Omental fat pad (tissue), 4 donors: ENCODE measurements at places on chromosomes 4 and X. TPM values are rescaled to one million over a fixed set of nuclear protein-coding genes. Genes with fewer than 3 reads are reported as not detected.

- no peak for DNase-seq
Measured at GRCh38 chrX:131840799-131841495, 182.2 kb upstream of the STK26 start.

- no peak for DNase-seq
Measured at GRCh38 chr4:77505275-77505957, 100.2 kb upstream of the CXCL13 start.

DNA sequence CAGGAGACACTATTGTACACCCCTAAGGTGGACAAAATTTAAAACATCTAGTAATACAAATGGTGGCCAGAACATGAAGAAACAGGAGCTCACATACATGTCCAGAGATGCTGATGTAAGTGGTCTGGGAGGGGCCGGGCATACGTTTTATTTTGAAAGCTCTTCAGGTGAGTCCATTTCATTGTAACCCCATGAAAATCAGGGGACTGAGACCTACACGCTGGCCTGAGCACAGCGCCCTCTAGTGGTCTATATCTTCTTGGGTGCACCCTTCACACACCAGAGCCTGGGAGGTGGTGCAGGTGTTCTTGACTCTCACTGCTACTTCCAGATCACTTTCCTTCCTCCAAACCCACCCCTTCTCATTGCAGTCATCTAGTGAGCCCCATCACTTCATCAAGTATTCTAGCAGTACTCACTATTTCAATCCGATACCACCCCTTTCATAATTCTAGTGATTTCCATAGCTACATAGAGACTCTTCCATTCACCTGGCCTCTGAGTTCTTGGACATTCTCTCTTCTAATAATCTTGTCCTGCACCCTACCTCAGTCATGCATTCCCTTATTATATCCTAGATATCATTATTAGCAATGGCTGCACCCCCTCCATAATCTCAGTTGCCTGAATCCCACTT, 4.3 kb upstream of the TLR6 start:
- DNase-seq, result no peak

GRCh38 chr4:92333016-92333415, 29.2 kb downstream of the GRID2 start:
- DNase-seq, result no peak

Gene SMR3B
- not detected for total RNA-seq

Gene BEX5
- total RNA-seq, result not detected

GRCh38 chrX:56764975-56765791, 36.1 kb downstream of the NBDY start:
- no peak for DNase-seq

GRCh38 chrX:118823263-118824172, at the start of gene ZCCHC12:
Gene ZCCHC12 (plus strand): TSS chrX:118823824. CDS start chrX:118825245, 1,421 bp downstream.
- DNase-seq, result no peak

DNA sequence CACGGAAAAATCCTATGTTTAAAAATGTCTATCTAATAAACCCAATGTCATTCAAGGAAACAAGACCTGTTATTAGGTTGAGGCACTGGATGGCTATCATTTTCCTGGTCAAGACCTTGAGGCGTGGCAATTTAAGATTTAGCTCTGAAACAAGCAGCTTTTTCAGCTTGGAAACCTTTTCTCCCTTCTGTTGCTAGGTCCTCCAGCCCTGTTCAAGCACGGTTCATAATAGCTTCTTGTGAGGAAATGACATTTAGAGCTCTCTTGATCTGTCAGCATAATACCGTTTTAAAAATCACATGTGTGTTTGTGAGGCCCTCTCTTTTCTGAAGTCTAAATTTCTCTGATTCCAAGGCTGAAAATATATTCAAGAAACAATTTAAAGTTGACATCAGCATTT, 133.6 kb upstream of the GRPR start:
- no peak for DNase-seq

Gene ALB
- total RNA-seq, result not detected

- no peak for DNase-seq
Measured at GRCh38 chr4:168587411-168588125, 90.7 kb downstream of the PALLD start.

GRCh38 chr4:98710831-98711230, 52.4 kb upstream of the TSPAN5 start:
- DNase-seq, result no peak

Gene DAPP1
- 6.1 TPM for total RNA-seq

- DNase-seq, result no peak
Measured at GRCh38 chrX:124386401-124386800, 40.0 kb downstream of the SH2D1A start.

- DNase-seq, result no peak
Measured at GRCh38 chrX:47960406-47960805, 43.4 kb downstream of the ZNF182 start.

- no peak for DNase-seq
Measured at GRCh38 chr4:6343939-6344408, 74.3 kb downstream of the WFS1 start.

Gene ALPK1
- 14.8 TPM for total RNA-seq

Gene LDB2
- total RNA-seq, result 53.0 TPM

- DNase-seq, result no peak
Measured at GRCh38 chr4:54696649-54697048, 38.9 kb downstream of the KIT start.

Gene FGG
- 0.31 TPM for total RNA-seq

Gene GAGE1
- total RNA-seq, result not detected

DNA sequence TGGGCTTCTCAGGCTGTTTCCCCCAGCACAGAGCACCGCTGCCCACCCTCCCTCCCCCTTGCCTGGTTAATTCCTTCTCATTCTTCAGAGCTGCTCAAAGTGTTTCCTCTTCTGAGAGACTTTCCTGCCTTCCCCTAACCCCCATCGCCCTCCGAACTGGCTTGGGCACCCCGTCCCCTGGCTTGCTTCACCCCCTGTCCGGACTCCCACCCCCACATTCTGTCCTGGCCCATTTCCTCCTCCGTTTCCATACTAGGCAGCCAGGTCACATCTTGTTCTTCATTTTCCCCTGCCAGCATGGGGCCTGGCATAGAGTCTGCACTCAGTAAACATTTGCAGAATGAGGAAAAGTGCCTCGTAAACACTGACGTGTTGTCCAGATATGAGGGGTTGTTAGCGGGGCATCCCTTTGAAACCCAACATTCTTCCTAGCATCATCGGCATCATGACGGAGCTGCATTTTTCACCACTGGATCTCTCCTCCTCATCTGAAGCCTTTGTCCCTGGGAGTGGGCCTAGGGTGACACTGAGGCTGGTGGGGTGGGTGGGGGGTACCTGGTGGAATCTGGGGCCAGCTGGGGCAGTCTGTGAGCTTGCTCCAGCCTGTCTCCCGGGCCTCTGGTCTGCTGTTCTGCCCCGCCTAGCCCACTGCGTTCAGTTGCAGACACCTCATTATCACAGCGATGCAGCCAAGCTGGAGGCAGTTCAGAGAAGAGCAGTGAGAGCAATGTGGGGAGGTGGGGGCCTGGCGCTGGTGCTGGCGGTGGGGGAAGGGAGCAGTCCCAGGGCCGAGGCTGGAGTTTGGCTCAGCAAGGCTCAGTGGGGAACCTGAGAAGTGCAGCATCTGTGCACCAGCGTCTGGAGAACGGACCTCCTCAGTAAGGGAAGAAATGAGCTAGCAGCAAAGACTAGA, 149.4 kb upstream of the PJA1 start:
- no peak for DNase-seq

- DNase-seq, result no peak
Measured at GRCh38 chr4:104859601-104860237, 287.0 kb upstream of the TET2 start.

- DNase-seq, result no peak
Measured at GRCh38 chr4:75565481-75565880, 9.6 kb downstream of the ODAPH start.

DNA sequence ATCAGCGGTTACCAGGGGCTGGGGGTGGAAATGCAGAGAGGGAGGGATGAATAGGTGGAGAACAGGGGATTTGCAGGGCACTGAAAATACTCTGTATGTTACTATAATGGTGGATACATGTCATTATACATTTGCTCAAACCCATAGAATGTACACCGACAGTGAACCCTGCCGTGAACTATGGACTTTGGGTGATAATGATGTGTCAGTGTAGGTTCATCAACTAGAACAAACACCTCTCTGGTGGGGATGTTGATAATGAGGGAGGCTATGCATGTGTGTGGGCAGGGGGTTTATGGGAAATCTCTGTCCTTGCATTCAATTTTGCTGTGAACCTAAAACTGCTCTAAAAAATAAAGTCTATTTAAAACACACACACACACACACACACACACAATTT, 11.5 kb downstream of the HPSE start:
- no peak for DNase-seq

Gene CLDN22
- not detected for total RNA-seq

Gene GK
- total RNA-seq, result 58.6 TPM

Gene S100G
- not detected for total RNA-seq

DNA sequence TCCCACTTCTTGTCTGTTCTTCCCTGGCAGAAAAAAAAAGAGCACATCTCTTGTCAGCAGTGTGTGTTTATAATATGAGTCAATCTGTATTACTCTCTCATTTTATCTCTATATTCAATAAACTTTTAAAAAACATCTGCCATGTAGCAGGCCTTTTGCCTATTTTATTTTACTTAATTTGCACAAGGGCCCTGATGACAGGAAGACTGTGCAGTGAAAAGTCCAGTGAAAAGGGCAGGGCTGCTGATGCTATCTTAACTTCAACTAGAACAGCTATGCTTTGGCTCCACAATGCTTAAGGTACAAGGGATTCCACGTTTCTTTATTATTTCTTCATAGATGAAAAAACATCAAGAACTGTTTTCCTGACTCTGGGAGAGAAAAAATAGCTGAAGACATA, 97.0 kb upstream of the DGKK start:
- DNase-seq, result no peak

DNA sequence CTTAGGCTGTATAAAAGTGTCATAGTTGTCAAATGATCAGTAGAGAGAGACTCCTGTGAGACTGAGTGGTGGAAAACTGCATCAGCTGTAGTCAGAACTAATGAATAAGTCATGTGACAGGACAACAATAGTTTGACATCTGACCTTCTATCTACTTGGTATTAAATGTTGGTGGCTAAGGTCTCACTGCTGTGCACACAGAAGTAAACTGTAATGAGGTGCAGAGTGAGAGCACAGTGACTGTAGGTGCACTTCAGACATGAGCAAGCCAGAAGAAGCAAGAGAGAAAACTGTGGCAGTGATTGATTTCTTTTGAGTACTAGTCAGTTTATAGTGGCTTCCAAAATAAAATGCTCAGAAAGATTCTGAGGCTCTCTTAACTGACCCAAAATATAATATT, 803.6 kb downstream of the RAPGEF2 start:
- no peak for DNase-seq

DNA sequence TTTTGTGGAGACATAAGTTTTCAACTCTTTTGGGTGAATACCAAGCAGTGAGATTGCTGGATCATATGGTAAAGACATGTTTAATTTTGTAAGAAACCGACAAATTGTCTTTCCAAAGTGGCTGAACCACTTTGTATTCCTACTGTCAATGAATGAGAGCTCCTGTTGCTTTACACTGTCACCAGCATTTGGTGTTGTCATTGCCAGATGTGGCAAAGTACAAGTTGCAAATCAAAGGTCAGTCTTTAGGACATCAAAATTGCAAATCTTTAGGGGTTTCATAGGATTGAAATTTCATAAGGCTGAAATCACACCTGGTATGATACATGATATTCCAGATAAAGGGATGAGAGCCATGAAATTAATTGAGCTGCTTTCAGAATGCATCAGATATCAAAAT, 67.7 kb upstream of the ELOVL6 start:
- DNase-seq, result no peak

- no peak for DNase-seq
Measured at GRCh38 chr4:152655272-152656129, 24.3 kb downstream of the TMEM154 start.

DNA sequence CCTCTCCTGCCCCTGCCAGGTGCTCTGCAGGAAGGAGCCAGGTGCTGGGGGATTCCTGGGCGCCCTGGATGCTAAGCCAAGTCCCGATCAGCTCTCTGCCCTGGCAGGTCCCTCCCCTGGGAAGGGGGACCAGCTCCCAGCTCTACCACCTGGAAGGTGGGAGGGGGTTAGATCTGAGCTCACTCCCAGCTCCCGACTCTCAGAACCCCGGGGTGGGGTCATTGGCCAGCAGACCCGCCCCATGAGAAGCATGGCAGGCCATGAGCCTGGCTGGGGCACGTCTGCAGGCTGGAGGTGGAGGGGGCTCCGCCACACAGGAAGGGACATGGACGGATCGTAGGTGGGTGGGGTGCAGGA, 83.4 kb upstream of the NKX1-1 start:
- no peak for DNase-seq
